ENCODE measurements at places on chromosomes 1 and 21.

- DNase-seq, result peak; percentile 60
Measured at GRCh38 chr21:21232320-21232719, 234.1 kb downstream of the NCAM2 start.

- DNase-seq, result peak; percentile 19
Measured at GRCh38 chr1:17460219-17460618, 20.7 kb upstream of the RCC2 start.

- peak; percentile 63 for DNase-seq
Measured at GRCh38 chr1:170200621-170201397, 55.0 kb downstream of the NTMT2 start.

DNA sequence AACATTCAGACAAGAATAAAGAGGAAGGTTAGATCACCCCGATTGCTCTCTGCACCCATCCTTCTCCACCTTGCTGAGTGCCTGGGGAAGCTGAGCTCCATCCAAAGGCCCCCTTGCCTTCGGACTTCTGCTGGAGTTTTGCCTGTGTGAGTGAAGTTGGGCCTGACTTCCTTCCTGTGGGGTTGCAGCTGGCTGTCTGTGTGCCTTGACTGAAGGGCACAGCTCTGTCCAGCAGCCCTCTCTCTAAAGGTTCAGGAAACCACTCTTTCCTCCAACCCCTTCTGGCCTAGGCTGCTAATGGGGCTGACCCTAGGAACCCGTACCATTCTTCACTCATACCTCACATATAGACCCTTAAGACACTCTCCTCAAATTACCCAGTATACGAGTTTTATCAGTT lies 173.4 kb upstream of the HMCN1 start:
- DNase-seq, result no peak

DNA sequence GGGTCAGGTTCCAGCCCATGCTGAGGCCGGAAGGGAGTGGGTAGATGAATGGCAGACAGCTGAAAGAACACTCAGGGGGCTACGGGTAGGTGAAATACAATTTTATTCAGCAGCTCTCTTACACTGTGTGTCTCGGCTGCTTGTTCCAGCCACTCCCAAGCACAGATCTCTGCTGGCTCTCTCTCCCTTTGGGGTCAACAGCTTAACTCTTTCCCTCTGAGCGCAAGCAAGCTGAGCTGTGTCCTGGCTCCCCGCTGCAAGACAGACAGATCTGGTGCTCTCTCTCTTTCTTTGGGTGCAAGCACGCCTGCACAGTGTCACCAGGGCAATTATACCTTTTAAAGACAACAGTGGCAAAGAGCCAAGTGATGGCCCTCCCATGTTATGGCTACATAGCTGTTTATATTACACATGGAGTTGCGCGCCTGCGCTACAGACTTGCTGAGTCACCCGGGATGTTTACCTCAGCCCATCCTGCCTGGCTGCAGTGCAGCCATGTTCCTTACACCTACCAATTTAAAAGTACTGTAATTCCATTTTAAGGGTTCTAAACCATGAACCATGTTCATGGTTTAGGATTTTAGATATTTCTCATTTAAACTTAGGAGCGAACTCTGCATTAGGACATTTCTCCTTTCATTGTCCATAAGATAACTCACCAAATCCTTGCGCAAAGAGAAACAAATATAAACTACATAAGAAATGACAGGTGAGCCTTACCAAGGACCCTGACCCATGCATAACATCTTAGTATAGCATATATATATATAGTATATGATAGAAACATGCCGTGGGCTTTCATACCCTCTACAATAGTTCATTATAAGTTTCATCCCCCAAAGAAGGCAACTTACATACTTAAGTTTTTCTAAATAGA lies 396.5 kb downstream of the SMYD3 start:
- DNase-seq, result no peak

DNA sequence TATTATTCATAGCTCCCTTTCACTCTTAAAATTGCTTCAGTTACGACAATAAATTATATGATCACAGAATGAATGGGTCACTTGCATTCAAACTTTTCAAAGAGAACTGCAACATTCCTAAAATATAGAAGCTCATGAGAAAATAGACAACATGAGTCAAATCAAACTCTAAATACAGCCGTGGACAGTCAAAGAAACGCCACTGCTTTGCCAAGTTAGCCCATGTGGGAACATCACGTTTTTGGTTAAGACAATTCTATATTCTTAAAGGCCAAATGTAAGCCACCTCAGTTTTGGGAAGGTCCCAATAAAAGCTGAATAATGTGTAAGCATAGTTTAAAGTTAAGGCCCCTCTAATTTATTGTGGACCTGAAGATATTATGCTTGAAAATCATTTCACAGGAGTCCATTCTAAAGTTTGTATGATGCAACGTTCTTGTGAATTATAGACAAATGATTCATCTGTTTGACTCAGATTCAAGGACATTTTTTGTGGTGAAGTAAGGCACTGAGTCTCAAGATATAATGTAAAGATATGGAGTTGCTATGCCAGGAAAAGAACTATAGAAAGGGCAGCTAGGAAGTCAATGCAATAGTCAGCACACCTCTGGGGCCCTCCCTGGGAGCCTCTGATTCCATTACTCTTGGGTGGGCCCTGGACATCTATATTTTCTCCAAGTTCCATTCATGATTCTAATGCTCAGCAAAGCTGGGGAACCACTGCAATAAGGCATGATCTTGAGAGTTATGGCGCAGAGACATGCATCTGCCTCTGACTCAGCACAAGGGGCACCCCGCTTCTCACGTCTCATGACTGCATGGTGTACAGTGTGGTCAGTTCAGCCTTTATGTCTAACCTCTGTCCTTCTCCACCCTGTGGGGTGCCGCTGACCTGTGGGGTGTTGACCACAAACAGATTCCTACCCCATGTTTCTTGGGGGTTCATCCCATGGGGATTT lies 33.9 kb downstream of the ETS2 start:
- peak; percentile 81 for DNase-seq

DNA sequence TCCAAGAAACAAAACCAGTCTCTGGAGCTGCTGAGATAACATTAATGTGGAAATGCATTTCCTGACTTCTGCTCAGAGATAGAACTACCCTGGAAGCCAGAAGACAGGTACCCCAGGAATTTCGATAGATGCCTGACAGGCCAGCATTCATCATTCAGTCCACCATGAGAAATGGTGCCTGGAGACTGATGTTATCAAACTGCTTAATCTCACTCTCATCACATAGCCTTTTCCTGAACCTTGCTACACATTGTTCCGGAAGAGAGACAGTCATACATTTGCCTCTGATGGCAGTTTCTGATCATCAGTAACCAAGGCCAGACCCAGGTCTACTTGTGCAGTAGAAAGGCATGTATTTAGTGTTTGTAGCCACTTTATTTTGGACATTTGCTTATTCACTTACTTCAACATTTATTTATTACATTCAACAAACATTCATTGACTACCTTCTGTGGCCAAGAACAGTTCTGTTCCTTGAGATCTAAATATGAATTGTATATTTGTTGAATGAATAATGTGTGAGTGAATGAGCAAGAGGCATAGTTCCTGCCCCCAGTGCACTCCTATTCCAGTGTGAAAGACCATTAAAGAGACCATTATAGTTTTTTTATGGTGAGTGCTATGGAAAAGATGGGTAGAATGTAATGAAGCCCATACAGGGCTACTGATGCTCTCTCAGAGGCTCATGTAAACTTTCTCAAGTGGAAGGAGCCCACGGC lies 485.7 kb downstream of the NUF2 start:
- no peak for DNase-seq

DNA sequence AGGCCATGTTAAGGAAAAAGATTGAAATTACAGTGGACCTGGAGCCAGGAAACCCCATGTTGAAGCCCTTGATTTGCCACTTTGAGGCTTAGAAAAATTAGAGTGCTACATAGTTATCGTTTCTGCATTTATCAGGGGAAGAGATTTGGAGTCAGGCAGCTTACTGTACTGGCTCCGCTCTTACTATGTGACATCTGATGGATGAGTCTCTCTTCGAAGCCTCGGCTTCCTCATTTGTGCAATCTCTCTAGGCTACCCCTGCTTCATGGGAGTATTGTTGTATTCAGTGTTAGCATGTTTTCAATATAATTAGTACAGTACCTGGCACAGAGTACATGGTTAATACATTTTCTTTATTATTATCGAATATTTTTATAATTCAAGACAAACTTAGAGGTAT lies 480.4 kb upstream of the USP24 start:
- DNase-seq, result no peak

- DNase-seq, result no peak
Measured at GRCh38 chr21:46121286-46122221, 23.6 kb downstream of the COL6A2 start.

DNA sequence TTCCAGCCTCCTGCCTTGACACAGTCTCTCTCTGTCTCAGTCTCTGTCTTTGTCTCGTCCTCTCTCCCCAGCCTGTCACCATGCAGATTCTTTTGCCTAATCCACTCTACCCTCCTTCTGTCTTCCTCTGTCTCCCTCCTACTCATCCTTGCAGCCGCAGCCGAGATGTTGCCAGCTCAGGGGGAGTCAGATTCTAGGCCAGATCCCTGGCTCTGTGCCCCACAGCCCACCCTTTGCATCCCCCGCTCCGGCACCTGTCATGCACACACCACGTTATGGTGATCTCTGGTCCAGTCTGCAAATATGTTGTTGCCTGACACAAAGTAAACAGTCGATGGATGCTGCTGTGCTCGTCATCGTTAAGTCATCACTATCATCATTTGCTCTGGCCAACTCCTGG lies 35.5 kb upstream of the IGSF21 start:
- no peak for DNase-seq

Measured in AG10803 (cell line).